Activated T-cell treated with anti-CD3 and anti-CD28 coated beads for 48 hours (primary cell): ENCODE measurements at places on chromosomes 7 and 10.

DNA sequence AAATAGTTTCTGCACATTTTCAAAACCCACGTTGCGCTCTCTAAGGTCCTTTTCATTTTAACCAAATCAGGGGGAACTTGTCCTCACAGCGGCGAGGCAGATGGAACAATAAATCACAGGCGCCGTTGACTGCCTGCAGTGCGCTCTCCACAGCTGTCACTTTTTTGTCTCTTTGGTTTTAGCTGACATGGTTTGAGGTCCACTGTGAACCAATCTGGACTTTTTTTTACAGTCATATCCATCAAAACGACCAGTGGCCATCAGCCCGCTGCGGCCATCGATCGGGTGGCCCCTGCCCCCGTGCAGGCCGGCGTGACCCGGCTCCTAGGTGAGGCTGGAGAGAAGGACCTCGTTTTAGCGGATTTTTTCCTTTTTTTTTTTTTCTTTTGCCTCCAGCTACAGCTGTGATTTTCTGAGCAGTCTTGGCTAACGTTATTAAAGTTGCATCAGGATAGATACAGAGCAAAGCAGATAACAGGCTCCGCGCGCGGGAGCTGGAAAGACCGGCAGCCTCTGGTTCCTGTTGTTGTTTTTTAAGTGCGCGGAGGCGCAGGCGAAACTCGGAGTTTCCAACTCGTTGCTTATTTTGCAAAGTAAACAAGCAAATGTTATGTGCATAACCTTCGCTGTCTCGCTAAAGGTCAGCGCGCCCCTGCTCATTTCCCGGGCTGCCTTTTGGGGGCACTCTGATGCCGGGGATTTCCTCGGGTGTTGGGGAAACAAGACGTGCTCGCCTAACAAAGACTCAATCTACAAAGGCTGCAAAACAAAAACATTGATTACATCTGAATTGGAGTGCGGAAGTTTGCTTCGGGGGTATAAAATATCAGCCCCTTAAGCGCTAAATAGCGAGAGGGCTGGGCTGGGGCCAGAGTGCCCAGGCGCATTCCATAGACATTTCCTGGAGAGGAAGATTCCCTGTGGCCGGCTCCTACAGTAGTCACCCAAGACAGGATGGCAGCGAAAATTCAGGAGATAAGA, 414.8 kb upstream of the MKI67 start:
- no peak for DNase-seq

DNA sequence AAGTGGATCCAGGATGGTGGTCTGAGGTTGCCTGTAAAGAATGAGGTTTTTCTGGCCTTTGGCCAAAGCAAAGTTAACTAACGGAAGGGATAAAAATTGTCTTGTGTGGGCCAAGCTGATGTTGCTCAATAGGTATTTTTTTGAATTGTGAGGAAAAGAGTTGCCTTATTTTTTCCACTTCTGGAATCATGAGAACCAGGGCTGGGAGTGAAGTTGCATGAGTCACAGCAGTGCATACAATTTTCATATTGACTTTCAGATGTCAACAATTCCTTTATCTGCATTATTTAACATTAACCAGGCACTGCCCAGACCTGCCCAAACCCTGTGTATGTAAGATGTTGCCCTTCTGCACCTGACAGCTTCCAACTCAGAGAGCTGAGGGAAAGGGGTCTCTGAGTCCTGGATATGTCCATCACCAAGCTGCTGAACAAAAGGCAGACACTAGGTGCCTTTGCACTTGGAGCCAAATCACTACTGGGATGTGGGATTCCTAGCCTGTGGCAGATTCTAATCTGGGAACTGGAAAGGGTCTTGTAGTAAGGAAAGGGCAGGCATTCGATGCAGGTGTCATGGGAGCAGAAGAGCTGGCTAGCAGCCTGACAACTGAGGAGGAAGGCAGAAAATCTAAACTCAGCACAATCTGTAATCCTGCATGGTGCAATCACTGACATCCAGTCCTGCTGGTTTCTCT, 52.3 kb upstream of the SLC35B4 start:
- DNase-seq, result no peak

GRCh38 chr7:29119538-29119937, 26.8 kb downstream of the CPVL start:
- no peak for DNase-seq

- no peak for DNase-seq
These were observed 162.4 kb upstream of the LAMB4 start for GRCh38 chr7:108292541-108292940.

GRCh38 chr7:139702811-139703486, 74.8 kb downstream of the HIPK2 start:
- DNase-seq, result no peak

- peak; percentile 70 for DNase-seq
These were observed 484.0 kb upstream of the GALNT17 start for GRCh38 chr7:70647801-70648498.

DNA sequence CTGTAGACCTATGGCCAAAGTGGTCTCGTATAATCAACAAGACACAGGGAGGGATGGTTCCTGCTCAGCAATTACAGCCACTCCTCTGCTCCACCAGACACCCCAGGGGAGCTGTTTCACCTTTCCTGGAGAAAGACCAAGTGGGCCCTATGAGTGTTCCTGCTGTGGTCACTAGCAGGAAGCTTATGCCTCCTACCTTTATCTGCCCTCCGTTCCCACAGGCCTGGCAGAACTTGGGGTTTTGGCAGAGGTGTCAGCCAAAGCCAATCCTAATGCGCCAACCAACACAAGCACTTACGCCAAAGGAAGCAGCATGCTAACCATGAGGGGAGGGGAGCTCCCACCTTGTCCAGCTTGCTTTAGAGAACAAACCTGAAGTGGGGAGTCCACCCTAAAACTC, 31.2 kb downstream of the XPNPEP1 start:
- no peak for DNase-seq

DNA sequence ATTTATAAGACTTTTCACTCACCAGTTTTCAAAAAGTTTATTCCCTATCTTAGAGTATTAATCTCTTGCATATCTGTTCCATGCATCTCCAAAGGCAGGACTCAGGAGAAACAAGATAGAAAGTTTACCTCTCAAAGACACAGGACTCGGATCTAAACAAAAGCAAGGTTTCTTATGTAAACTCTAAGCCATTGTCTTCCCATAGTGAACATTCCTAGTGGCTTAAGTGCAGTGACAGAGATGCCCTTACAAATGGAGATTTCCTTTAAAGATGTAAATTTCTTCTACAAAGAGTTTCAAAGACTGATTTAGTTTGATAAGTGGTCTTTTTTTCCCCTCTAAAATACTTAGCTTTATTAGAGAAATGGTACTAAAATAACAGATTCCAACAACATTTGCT, 209.8 kb downstream of the ACTR3B start:
- no peak for DNase-seq

DNA sequence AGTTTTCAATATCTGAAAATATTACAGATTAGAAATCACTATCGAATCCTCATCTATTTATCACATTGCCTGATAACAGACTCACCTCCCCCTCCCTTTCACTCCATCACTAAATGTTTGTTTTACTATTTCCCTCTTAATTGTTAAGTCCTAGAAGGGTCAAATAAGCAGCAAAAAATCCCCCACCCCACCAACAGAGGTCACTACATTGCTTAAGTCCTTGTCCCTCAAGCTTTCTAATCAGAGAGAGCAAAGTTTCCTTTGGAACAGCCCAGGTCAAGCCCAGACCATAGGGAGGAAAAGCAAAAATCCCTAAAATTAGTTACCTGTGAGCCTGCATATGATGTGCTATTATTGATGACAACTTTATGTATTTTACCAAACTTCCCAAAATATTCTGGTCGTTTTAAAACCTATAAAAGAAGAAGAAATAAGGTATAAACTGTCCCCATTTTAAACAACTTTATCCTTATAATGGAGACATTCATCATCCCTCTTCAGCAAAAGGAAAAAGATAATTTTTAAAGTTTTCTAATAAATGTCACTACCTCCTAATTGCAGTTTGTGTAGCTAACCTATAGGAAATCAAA, 95.0 kb downstream of the CNOT4 start:
- no peak for DNase-seq

GRCh38 chr7:123324283-123324682, 124.5 kb upstream of the SLC13A1 start:
- DNase-seq, result no peak

DNA sequence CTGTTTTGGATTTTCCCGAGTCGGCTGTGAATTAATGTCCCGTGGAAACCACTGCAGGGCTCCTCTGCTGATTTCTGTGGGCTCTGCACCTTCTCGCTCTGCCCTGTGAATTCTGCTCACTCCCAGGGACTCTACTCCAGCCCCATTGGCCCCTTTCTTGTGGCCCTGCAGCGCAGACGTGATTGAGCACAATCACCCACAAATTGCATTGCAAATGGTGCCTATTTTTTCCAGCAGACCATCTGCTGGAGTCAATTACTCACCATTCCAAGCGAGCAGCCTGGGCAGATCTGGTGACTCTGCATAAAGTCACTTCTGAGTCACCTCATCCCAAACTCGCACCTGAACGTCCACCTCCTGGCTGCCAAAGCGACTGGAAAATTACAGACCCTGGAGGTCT, 235.8 kb downstream of the PAXIP1 start:
- no peak for DNase-seq

GRCh38 chr10:21870849-21871248, 132.7 kb downstream of the DNAJC1 start:
- DNase-seq, result no peak

DNA sequence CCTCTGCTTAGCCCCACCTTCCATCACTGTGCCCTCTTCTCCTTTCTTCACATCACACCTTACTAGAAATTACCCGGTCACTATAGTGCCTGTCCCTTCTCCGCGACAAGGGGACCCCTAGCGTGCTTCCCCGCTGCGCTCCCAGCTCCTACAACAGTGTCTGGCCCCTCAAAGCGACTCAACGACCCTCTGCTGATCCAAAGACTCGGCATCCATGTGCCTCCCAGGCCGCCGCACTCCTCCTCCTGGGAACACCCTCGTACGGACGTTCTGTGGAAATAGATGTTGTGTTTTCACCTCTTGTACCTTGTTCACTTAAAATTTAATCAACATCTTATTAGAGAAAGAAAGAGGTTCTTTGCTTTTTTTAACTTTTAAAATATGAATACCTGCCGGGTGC, 463.5 kb downstream of the DNAJB6 start:
- no peak for DNase-seq

GRCh38 chr10:69572159-69573055, 815 bp downstream of the NEUROG3 start:
- peak; percentile 38 for DNase-seq

- DNase-seq, result no peak
These were observed 43.8 kb downstream of the CYTH3 start for GRCh38 chr7:6228361-6229229.

DNA sequence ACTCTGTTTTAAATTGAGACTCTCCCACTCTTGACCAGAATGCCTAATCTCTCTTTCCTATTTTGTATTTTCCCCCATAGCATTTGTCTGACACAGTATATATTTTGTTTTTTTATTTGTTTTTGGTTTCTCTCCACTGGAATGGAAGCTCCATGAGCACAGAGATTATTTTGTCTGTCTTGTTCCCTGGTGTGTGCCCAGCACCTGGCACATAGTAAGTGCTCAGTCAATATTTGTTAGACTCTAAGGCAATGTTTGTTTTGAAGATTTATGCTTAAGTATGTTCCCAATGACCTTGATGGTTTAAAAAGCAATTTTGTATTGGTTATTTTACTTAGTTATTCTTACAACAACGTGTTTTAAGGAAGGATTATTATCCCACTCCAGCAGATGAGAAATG, 201.8 kb downstream of the DYNC1I1 start:
- DNase-seq, result no peak

GRCh38 chr10:51707821-51708424, 8.5 kb upstream of the CSTF2T start:
- no peak for DNase-seq

GRCh38 chr7:158355456-158356065, 232.1 kb downstream of the PTPRN2 start:
- DNase-seq, result no peak
